A673 (cell line): ENCODE measurements at places on chromosomes 13 and 19.

DNA sequence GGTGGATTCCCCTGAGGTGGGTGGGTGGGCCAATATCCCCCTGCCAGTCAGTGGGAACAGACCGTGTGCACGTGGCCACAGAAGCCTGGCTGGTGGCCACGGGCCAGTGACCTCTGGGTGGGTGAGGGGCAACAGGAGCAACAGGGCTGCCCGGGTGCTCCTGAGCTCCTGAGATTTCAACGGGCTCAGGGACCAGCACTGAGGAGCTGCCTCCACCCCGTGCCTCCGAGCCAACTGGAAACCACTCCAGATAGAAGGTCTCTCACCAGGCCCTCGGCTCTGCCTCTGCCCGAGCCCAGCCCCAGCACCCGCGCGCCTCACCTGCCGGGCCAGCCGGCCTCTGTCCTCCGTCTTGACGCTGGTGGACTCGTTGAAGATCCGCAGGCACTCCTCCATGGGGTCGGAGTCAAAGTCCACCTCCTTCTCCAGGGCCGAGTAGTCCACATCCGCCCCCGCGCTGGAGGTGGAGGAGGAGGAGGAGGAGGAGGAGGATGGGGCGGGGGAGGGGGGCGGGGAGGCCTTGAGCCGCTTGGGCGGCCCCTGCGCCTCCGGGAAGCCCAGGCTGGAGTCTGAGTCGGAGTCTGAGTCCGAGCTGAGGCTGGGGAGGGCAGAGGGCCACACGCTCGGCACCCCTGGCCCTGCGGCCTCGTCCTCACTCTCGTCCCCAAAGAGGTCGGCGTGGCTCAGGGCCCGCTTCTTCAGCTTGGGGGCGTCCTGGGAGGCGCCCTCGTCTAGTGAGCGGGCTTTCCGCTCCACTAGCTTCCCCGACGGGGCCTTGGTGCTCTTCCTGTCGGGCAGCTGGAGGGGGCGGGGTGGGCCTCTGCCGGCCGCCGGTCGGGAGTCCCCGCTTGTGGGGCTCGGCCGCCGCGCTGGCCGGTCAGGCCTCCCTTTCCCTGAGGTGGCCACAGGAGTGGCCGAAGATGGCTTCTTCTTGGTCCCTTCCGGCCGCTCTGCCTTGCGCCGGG lies 14.8 kb upstream of the ATP8B3 start:
- no peak for DNase-seq

DNA sequence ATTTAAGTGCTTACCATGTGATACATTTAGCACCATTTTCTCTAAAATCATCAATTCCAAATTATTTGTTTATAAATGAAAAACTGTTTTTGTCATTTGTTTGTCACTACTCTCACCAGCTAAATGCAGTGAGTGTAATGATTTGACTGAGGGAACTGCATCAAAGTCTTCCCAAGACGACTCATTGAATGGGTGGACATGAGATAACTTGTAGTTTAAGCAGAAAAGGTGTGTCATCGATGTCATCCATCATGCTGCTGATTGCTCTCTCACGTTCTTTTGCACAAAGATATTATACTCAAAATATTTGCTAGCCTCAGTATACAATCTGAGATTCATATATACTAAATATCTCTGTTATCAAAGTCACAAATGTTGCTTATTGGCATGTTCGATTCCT lies 366.5 kb downstream of the IRS2 start:
- no peak for DNase-seq

- no peak for DNase-seq
These were observed 57.1 kb downstream of the GPALPP1 start for GRCh38 chr13:45046445-45046844.

GRCh38 chr19:5042556-5042955 lies 73.6 kb downstream of the KDM4B start:
- no peak for DNase-seq

DNA sequence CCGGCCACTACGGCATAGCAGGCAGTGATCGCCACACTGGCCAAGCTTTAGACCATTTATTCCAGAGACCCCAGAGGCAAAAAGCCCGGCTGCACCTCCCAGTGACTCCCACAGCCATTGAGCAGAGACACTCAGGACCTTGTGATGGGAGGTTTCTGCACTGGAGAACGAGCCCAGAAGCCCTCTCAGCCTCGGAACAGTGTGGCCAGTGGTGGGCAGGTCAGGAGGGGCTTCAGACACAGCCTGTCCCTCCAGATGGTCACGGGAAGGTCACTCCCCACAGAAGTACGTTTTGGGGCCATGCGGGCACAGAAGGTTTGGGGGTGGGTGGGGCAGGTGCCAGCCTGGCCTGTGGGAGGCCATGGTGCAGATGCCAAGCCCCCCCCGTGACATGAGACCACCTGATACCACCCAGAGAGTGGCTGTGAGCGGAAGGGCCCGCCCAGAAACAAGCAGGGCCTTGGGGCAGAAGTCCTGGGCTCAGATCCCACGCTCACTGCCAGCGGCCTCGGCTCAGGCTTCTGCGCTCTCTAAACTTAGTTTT lies 599 bp upstream of the F10 start:
- DNase-seq: no peak

- peak; percentile 89 for DNase-seq
These were observed 134.1 kb downstream of the KATNAL1 start for GRCh38 chr13:30173303-30173610.

- DNase-seq: peak; percentile 95
These were observed 455 bp downstream of the TPT1 start for GRCh38 chr13:45340422-45341033.

DNA sequence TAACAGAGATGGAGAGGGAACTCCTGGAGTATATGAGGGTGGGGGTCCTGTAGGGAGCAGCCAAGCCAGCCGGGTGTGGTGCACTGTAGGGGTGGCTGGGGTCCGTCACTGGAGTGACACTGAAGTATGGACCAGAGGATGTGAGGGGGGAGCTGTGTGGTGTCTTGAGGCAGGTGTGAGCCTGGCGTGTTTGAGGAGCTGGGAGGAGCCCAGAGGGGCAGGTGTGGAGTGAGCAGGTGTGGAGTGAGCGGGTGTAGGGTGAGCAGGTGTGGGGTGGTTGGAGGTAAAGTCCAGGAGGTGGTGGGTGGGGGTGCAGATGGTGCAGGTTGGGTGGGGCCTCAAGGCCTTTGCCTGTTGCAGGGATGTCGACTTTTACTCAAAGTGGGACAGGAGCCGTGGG lies 5.9 kb downstream of the B3GNT8 start:
- DNase-seq: no peak

DNA sequence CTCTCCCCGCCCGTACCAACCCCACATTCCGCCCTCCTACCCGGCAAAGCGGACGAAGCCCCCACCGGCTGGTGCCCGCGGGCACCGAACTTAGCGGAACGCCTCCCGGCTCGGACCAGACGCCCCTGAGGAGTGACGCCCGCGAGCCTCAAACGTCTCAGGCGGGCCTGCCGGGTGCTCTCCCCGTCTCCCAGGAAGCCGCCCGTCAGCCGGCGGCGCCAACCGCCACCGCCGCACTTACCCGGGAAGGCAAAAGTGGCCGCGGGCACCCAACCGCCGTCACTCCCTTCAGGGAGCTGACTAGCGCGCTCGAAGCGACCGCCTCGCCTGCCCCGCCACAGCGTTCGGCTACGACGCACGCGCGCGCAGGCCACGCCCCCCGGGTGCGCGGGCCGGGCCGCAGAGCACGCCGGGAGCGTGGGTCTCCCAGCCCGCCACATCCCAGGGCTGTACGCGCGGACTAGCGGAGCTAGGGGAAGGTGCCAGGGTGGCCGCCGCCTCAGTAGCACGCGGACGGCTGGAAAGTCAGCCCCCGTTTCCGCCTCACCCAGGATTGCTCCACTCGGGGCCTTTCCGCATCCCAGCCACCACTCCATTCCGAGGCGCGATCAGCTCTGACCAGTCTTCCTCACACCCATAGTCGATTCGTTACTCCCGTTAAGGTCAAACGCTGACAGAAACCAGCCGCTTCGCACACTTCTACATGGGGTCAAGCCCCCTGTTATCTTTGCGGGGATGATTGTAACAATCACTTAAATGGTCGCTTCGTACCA lies at the start of gene TEX30:
Gene TEX30 (minus strand): TSS at position 346 of the 773 bp plus-strand sequence. CDS start 3,760 bp downstream, outside the sequence.
- peak; percentile 94 for DNase-seq

DNA sequence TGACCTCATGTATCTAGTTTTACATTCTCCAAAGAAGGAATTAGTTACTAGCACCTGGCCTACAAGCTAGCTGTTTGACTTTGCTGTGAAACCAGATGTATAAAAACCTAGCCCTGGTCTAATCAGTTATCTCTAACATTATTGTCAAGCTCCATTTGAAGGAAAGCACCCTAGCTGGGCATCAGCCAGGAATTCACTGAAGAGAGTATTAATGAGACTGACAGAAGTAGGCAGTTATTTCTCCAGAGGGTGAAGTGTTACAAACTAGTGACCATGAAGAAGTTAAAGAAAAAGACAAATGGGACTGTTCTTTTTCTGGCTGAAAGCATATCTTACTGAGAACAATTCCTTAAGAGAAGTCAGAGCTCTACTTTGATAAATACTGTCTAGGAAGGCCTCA lies 2529.3 kb upstream of the PCDH20 start:
- peak; percentile 25 for DNase-seq

DNA sequence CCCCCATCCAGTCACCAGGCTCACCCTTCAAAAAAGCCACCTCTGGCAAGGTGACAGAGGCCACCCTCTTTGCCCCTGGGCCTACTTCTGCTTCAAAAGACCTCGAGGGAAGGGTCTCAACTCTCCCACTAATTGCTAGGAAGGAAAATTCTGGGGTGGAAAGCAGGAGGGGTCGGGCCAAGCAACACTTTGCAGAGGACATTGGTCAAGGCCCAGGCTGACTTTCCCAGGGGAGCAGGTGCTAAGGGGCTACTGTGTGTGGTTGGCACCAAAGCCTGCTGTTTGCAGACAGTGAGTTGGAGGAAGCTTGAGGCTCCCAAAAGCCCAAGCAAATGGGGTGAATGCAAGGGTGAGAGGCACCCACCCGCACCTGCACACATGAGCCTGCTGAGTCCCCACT lies 28.6 kb upstream of the VSTM2B start:
- no peak for DNase-seq

GRCh38 chr19:50835103-50835784 lies 1.9 kb upstream of the KLK15 start:
- no peak for DNase-seq

DNA sequence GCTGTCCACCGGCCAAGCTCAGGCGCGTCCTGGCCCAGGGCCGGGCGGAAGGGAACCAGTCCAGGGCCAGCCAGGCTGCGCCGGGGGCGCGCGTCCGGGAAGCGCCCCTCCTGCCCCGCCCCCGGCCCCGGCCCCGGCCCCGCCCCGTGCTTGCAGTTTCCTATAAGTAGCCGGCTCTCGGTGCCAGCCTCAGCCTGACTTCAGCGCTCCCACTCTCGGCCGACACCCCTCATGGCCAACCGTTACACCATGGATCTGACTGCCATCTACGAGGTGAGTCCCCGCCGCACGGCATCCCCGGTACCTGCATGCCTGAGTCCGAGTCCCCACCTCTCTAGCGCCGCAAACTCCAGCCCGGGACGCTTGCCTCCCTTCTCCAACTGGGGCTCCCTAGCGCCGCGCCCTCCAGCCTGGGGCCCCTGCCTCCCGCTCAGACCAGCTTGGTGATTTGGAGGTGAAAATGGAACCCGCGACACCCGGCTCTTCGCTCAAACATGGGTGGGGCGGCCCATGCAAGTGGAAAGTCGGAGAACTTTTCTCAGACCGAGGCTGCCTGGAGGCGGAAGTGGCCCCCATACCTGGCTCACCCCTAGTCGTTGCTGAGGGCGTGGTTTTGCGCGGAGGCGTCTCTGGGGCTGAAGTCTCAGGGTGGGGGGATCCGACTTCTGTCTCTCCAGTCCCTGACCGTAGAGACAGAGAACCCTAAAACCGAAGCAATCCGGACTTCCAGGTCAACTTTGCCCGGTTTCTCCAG lies at the start of gene ZFP36:
Gene ZFP36 (plus strand): TSS at position 192 of the 754 bp plus-strand sequence. CDS start 58 bp downstream, at position 250.
- DNase-seq: peak; percentile 76

GRCh38 chr13:26971990-26972887 lies 199.4 kb downstream of the USP12 start:
- peak; percentile 37 for DNase-seq

- peak; percentile 32 for DNase-seq
These were observed 16.1 kb upstream of the DHRS12 start for GRCh38 chr13:51820016-51820597.

GRCh38 chr13:48783181-48783630 lies 129.5 kb downstream of the CYSLTR2 start:
- DNase-seq: peak; percentile 66
